ENCODE measurements at places on chromosomes 6 and 20.

GRCh38 chr20:62927128-62927705 is 912 bp upstream of the DIDO1 start:
- no peak for DNase-seq

GRCh38 chr6:144696610-144697368 is 411.7 kb downstream of the UTRN start:
- DNase-seq, result no peak

- no peak for DNase-seq
Observed at GRCh38 chr6:143158113-143158581, 97.5 kb downstream of the AIG1 start.

DNA sequence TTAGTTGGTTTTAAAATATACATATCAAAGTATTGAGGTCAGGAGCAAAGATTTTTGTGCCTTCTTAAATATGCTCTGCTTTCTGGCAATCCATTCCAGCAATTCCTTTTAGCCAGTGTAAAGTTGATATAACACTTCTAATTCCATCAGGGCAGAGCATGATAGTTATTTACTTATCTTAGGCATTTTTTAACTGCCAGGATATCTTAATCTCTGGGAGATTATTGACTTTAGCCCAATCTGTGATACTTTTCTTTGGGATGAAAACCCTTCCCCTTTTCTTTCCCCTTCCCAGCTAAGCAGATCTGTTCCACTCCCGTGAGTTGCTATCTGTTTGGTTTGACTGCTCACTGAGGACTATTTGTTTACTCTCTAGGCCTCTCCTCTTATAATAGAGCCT is 168.7 kb upstream of the RSPO3 start:
- no peak for DNase-seq

GRCh38 chr6:148790404-148790803 is 43.6 kb downstream of the UST start:
- no peak for DNase-seq

- no peak for DNase-seq
Observed at GRCh38 chr6:139117734-139118133, 17.1 kb upstream of the HECA start.

- DNase-seq, result no peak
Observed at GRCh38 chr6:69311888-69312287, 484.9 kb downstream of the LMBRD1 start.

All from T1000 (cell line).